NCI-H1930 (cell line): ENCODE measurements at places on chromosomes 1 and 21.

DNA sequence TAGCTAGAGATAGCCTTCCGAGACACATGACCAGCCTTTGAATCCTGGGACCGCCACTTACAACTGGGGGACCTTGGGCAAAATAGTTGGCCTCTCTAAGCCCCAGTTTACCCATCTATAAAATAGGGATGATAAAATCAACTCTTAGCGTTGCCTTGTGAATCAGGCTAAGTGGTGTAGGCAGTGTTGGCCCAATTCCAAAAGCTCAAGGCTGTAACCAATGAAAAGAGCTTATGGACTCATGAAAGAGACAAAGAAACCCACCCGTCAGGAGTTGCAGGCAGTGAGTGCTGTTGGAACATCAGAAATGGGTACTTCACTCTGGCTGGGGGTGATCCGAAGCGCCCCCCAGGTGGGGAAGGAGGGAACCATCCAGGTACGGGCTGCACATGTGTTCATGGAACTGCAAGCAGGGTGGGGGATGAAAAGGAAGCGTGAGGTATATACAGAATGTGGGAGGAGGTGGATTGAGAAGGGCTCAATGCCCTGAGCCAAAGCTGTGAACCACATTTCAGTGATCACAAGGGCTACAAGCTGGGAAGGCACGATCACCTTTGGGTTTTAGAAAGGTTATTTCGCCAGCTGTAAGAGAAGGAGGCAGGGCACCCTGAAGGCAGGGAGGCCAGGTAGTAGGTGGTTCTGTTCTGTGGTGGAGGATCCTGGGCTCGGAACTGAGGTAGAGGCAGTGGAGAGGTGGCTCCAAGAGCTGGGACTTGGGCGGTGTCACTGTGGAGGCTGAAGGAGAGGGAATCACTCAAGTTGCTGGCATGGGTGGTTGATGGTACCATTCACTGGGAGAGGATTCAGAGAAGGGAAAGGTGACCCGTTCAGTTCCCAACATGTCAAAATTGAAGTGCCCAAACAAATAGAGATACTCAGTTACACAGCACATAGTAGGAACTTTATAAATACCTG is 11.4 kb upstream of the KIAA1614 start:
- DNase-seq, result no peak

DNA sequence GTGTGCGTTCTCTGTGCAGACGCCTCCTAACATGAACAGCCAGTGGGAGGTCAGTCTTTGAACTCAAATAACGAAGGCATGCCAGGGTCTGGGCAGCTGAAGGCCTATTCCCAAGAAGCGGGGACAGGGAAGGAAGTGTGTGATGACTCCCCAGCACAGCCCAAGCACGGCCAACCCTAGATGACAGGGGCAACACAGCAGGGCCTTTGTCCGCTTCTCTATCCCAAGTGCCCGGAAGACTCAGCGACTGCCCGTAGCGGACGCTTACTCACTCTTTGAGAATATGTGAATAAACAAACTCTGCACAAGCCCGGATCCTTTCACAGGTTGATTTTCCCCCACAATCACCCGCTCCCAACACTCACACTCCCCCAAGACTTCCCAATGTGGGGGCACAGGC is 11.2 kb downstream of the C1orf198 start:
- DNase-seq, result no peak

DNA sequence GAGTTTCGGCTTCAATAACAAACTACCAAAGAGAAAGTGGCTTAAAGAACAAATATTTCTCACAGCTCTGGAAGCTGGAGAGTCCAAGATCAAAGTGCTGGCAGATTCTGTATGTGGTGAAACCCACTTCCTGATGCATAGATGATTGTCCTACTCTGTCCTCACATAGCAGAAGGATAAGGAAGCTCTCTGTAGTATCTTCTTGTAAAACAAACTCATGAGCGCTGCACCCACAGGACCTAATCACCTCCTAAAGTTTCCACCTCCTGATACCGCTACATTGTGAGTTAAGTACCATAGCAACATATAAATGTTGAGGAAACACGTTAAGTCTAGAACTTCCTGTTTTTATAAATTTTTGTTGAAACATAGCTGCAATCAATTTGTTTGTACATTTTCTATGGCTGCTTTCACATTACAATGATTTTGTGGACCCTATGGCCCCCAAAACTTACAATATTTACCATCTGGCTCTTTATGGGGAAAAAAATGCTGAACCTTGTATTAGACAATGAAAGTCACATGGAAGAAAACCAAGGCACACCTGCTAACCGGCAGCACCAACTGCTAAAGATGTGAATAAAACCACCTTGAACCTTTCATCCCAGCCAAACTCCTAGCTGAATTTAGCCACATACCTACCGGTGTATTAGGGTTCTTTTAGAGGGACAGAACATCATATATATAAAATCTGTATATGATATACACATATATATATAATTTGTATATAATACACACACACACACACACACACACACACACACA is 1423.4 kb downstream of the NCAM2 start:
- no peak for DNase-seq

DNA sequence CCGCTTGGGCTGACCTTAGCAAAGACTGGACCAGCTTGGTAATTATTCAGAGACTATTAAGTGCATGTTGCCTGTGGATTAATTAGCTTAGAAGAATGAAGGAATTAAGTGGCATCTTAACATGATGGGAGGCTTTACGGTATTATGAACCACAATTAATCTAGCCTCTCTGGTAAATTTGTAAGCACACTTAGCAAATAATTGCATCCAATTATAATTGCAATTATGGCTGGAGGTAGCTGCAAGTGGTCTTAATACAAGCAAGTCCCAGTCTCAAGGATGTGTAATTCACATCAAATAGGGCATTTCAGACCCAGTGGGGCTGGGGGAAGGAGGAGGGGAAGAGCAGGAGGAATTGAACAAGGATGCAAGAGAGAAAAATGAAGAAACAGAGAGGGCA is 151.6 kb downstream of the CNIH3 start:
- DNase-seq, result no peak

GRCh38 chr1:19858893-19859292 is 23.3 kb upstream of the OTUD3 start:
- DNase-seq, result no peak

DNA sequence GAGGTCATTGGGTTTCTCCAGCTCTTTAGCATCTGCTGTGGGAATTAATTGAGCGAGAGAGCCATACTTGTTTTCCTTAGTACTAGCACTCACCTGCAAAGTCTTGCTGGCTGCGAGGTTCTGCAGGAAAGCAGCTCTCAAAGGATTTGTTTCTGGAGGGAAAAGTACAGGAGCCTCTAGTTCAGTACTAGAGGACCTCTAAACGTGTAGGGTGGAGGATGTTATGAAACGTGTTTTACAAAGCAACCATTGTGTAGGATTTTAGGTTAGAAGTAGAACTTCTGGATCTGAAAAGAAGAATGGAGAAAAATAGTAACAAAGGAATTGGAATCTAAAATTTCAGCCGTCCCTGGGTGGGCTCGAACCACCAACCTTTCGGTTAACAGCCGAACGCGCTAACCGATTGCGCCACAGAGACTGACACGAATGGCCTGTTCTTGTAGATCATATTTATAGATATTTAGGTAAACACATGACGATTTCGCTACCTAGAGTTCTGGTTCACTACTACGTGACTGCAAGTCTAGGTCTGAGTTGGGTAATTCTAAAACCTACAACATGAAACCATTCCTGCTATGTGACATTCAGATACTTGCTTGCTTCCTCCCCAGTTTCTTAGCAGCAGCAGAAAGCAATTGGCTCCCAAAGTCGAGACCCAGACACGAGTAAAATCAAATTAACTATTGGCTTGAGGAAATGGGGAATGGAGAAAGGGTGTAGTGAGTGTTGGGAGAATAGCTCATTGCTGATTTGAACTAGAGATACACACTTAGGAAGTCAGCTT is 60.2 kb upstream of the CFAP126 start:
- DNase-seq, result no peak

- no peak for DNase-seq
Observed at GRCh38 chr1:65175171-65176055, 27.4 kb downstream of the AK4 start.

DNA sequence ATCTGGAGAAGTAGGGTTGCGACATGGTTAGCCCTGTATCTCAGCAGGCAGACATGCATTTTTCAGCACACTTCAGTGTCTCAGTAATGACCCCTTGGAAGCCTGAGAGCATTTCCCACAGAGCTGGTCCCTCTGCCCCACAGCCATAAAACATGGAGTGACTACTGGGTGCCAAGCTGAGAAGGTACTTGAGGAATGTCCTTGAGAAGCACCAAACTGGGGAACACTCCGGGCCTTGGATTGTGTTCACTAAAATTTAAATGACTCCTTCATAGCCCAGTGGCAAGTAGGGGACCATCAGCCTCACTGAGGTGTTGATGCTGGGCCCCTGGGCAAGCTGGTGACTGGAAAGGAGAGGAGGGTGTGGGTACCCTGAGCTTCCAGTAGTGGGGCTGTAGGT is 54.7 kb downstream of the KCNJ6 start:
- no peak for DNase-seq

GRCh38 chr1:114180742-114181141 is 27.1 kb upstream of the SYT6 start:
- DNase-seq, result no peak

GRCh38 chr1:6582370-6582769 is 2.6 kb downstream of the ZBTB48 start:
- no peak for DNase-seq

DNA sequence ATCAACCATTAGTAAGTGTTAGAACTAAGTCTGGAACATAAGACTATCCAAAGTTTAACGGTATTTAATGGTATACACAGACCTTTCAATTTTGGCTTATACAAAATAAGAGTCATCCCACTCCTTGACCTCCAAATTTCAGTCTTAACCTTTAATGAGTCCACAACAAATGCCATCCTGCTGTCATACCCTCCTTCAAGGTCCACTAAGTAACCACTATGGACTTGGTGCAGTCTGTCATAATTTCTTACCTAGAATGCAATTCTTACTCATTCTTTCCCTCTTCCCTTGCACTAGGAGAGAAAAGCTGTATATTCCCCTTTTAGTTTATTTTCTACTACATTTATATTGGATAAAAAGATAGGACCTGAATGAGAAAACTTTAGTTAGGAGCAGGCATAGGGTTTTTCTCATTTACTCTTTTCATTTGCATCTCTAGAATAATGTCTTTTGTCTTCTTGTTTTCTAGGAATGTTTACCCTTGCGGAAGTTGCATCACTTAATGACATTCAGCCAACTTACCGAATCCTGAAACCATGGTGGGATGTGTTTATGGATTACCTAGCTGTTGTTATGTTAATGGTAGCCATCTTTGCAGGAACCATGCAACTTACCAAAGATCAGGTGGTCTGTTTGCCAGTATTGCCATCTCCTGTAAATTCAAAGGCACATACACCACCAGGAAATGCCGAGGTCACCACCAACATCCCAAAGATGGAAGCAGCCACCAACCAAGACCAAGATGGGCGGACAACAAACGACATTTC is 62.1 kb upstream of the ZNF326 start:
- DNase-seq, result no peak

DNA sequence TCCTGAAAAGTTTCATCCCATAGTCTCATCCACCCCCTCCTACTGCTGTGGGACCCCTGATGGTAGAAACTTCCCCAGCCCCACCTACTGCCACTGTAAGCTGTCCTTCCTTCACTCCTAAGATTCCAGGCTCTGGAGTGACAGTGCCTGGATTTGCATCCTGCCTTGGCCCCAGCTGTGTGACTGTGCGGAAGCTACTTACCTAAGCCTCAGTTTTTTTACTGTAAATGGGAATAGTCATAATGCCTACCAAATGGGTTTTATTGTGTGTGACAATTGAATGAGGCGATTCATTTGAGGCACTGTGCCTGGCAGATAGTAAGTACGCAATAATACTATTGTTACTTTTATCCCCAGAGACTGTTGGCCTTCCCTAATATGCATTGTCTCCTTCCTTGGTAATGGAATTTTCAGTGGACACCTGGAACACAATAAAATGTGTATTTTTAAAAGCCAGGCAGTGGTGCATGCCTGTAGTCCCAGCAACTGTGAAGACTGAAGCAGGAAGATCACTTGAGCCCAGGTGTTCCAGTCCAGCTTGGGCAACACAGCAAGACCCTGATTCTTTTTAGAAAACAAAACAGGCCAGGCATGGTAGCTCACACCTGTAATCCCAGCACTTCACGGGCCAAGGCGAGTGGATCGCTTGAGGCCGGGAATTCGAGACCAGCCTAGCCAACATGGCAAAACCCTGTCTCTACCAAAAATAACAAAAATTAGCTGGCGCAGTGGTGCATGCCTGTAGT is 55.0 kb upstream of the ZNF326 start:
- DNase-seq, result no peak

GRCh38 chr1:45669379-45669778 is 17.0 kb downstream of the GPBP1L1 start:
- DNase-seq, result no peak

DNA sequence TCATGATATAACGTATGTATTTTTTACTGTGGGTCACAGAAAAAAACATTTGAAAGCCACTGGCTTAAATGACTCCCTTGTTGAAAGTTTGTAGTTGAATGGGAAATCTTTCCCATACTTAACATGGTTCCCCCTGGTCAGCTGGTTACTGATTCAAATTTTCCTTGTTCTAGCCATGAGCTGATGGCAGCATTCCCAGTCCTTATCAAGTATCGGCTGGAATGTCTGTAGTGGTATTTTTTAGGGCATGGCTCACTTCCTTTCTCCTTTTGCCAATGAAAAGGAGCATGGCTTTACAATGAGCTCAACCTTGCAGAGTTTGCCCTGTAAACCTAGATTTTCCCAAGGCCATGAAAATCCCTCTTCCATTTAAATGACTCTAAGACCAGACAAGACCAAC is 55.7 kb downstream of the GIPC2 start:
- DNase-seq, result no peak

- DNase-seq, result no peak
Observed at GRCh38 chr21:42222821-42223390, 4.0 kb downstream of the ABCG1 start.

DNA sequence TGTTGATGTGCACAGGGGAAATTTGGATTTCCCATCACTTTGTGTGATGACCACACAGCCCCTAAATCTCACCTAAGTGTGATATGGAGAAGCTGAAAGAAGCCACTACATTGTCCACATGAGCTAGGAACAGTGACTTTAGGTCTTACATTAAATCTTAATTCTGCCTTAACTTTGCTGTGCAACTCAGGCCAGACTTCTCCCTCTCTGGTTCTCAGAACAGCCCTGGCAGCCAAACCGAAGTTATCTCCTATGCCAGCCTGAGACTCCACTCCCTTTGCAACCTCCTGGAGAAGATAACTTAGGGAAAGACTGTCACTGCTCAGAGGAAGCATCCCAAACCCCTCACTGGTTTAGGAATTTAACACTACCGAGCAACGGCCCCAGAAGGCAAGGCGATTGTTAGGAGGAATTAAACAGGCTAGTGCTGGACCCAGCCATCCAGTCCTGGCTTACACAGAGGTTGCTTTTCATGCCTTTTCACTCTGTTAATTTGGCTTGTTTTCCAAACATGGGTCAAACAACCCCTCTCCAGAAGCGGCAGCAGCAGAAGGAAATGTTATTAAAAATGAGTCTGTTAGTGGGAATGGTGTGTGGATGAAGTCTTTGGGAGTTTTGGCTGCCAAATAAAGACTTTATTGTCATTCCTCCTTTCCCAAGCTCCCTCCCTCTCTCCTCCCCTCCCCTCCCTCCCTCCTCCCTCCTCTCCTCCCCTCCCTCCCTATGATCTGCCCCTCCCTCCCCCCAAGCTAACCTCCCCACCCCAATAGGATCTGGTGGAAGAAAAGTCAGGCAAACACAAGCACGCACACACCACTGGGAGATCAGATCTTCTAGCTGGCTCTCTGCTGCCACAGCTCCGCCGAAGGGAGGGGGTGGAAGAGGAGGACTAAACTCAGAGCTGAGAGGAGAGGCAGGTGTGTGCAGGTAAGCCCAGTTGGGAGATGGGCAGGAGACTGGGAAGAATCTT is at the start of gene PRELP:
TSS of gene PRELP (plus strand) at position 795 of the 970 bp plus-strand sequence. CDS start 7,379 bp downstream, outside the sequence.
- DNase-seq, result no peak
